NCI-H2081 treated with DMSO at 0.1 percent for 48 hours (cell line): ENCODE measurements at places on chromosomes 3 and 15.

GRCh38 chr3:131079086-131079485, 52.4 kb downstream of the NEK11 start:
- no peak for DNase-seq

- no peak for DNase-seq
Measured at GRCh38 chr15:91864664-91865063, 11.2 kb downstream of the SLCO3A1 start.

- DNase-seq: no peak
Measured at GRCh38 chr3:65330072-65330471, 642.3 kb upstream of the ADAMTS9 start.

GRCh38 chr3:100533176-100533575, 40.8 kb downstream of the TMEM45A start:
- DNase-seq: no peak

GRCh38 chr3:158098834-158099424, 7.3 kb downstream of the SHOX2 start:
- DNase-seq: no peak

DNA sequence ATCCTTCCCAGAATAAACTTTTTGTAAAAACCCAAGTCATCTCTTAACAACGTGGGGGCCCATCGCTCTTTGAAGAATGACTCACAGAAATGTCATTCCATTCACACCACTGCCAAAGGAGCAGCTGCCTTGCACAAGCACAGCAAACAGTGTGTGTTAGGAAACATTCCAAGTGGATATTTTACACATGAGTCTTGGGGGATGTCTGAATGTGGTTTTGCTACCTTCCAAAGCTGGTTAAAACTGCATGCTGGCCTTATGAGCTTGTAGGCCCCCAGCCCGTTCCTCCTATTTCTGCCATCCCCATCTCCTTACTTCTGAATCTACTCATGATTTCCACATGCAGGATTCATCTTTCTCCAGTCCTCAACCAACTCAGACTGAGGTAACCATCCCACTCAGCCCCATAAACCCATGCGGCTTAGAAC, 130.8 kb downstream of the CPNE4 start:
- no peak for DNase-seq

GRCh38 chr3:37475435-37475834, 301.1 kb upstream of the LRRFIP2 start:
- no peak for DNase-seq

GRCh38 chr3:12178091-12178820, 19.5 kb upstream of the TIMP4 start:
- no peak for DNase-seq

DNA sequence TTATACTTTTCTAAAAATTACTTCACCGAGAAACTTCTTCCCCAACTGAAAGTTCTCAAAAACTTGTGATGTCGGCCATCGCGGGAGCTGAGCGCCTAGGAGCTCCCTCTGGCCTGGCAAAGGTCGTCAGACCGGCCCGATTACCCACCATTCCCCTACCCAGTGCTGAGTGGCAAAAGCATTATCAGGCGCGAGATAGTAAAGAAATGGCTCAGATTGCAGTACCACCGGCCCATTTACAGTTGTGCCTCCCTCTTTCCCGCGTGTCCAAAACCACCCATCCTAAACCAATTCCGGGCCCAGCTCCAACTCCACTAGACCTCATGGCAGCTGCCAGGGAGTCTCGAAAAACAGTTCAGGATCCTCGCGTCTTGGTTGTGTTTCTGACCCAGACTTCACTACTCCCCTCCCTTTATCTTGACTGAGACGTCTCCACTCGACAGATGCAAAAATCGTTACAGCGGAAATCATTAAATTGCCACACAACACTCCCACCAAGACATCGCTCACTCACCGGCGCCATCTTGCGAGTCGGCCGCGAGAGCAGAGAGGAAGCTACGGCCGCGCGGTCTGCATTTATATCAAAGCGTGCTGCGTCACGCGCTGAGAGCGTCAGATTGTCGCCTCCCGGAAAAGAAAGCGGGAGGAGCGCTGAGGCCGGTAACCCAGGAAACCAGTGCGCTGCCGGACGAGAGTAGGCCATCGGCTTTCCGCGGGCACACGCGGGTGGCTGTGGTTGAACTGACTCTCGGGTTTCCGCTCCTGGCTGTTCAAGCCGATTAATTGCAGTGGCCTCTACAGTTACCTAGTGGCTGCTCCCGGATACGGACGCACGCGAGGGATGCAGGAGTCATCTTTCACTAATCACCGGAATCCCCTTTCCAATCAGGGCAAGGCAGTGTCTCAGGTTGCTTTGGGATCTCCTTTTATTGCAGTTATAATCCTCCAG, at the start of gene RPL22L1:
TSS of gene RPL22L1 (minus strand) at position 551 of the 949 bp plus-strand sequence. CDS start at position 523, 28 bp downstream.
- no peak for DNase-seq

GRCh38 chr3:175957427-175957826, 1098.3 kb downstream of the NAALADL2 start:
- DNase-seq: no peak
